ENCODE measurements at places on chromosomes 11 and 22.
A peak's percentile ranks its signal among the peaks of the same experiment; 100 is the strongest.

DNA sequence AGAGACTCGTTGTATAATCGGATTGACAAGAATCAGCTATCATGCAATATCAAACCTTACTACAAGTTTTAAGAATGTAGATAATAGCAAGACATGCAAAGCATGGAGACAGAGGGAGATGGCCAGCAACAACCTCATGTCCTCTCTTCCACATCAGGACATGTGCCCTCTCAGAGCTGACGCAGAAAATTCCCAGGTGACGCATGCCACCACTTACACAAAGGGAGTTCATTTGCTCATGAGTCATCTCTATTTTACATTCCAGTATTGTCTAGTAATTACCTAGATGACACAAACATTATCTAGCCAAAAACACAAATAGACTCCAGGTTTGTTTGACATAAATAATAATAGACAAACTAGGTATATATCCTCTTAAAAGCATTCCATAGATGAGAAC is 38.1 kb upstream of the OPCML start:
- no peak for DNase-seq

- no peak for DNase-seq
Observed at GRCh38 chr11:13970986-13971385, 8.5 kb downstream of the SPON1 start.

GRCh38 chr22:41047801-41048211 is 44.6 kb upstream of the EP300 start:
- DNase-seq = no peak

DNA sequence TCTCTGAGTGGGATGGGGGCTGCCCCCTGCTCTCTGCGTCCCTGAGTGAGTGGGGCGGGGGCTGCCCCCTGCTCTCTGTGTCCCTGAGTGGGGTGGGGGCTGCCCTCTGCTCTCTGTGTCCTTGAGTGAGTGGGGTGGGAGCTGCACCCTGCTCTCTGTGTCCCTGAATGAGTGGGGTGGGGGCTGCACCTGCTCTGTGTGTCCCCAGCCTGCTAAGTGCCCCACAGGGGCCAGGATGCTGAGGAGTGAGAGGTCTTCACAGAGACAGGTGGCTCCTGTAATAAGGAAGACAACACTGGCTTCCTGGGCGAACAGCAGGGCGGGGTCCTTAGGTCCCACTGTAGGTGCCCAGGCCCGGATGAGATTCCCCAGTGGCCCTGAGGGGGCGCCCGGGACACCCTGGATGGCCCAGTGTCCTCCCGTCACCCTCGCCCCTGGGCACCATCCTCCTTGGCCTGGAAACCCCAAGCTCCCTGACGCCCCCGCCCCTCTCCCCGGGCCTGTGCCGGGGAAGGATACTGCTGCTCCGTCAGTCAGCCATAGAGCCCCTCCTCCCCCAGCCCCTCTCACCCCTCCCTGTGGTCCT is 3.8 kb upstream of the CCDC188 start:
- no peak for DNase-seq

DNA sequence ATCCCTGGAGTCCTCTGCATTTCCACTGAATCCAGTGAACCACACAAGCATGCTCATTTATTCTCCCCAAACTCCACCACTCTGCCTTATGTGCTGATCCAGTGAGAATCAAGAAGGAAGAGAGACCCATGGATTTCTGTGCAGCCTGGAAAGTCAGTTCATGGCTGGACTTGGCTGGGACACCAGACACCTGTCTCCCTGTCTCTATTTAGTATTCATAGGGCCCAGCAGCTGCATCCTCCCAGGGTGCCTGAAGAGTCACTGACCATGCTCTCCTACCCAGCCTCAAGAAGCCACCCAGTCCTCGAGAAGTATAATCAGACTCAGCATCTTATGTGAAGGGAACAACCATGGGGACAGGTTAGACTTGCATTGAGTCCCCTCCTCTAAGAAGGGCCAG is 83.2 kb downstream of the ZNF280B start:
- DNase-seq = no peak

DNA sequence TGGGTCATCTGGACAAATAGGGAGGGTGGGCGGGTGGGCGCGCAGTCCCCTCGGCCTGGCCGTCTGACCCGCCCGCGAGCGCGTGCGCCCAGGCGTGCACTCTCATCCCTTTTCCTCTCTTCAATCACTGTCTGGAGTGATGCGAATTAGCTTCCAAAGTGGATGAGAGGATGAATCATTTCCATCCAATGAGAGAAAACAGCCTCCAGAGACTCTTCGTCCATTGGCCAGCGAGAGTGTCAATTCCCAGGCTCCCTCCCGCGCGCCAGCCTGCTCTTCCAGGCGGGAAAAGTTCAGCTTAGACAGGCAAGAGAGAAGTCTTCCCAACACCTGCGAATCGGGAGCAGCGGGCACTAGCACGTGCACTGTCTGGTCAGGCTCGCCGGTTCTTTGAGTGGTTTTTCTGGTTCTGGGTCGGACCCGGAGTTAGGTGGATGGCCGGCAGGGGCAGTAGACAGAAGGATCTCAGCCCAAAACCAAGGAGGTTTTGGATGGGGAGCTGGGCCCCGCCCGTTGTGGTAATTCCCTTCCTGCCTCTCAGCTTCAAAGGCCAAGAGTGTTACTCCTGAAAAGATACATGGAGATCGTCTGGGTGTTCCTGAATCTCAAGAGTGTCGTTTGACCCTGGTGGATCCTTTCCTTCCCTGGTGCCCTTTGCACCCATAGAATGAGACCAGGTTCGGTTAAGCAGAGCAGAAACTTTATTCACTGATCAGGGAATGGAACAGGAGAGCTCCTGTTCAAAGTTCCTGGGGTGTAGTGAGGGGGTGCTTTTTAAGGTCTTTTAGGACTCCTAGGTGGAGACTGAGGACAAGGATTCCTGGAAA is 33.4 kb upstream of the GLYATL1 start:
- DNase-seq = peak; percentile 58

GRCh38 chr22:46994983-46995382 is 232.5 kb downstream of the TBC1D22A start:
- DNase-seq = no peak

DNA sequence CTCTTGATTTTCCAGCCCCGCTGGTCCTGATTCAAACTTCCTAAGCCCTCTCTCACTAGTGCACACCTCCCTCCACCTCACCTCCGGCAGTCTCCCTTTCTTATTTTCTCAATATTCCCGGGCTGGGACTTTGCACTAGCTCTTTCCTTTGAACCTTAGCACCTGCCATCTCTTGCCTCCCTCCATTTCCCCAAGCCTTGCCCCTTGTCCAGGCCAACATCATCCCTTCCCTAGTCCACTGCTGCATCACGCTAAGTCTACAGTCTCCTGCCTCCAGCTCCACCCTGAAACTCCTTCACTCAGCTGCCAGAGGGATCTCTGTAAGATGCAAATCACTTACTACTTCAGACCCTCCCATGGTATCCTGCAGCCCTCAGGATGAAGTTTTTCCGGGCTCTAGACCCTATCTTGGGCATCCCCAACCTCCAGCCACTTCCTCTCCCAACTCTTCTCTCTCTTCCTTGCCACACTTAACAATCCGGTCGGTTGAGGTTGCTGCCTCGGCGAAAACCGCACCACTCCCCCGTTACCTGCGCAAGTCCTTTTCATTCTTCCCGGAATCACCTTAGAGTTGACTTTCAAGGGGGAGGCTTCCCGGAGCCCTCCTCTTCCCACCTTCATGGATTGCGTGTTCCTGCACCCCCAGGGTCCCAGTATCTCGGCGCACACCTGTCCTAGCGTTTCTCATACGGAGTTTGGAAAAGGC is 42.7 kb downstream of the NECTIN1 start:
- no peak for DNase-seq

- peak; percentile 51 for DNase-seq
Observed at GRCh38 chr11:83583757-83584366, 297.7 kb upstream of the CCDC90B start.

GRCh38 chr22:29310863-29311339 is 4.5 kb downstream of the GAS2L1 start:
- DNase-seq = peak; percentile 87

GRCh38 chr11:96319898-96320656 is 22.9 kb downstream of the MAML2 start:
- DNase-seq = no peak

- peak; percentile 82 for DNase-seq
Observed at GRCh38 chr11:124673333-124674167, at the start of the genes SIAE and SPA17. Gene SIAE, minus strand, starts transcription at chr11:124673739. Its CDS starts 31 bp downstream, at chr11:124673708. Gene SPA17, plus strand, starts transcription at chr11:124673904. Its CDS starts 1,361 bp downstream, at chr11:124675265.

DNA sequence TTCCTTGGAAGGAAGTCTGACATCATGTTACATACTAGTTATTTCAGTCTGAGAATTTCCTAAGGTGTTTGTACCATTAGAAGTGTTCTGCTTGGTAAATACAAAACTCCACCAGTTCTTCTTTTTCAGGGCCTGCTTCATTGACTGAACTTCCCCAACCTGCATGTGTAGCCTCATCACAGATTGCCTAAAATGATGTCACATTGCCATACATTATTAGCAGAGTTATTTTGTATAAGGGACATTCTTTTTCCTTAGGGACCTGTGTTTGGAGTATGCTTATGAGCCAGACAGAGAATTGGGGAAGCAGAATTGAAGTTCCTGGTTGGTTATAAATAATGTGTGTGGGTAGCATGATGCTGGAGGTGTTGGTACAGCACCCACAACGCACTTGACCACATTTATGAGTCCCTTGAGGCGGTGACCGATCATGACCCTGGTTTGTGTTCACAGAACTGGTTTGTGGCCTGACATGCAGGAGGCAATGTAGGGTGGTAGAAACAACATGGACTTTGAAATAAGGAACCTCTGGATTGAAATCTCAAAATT is 16.4 kb upstream of the MMP7 start:
- no peak for DNase-seq

GRCh38 chr11:92130421-92130831 is 94.2 kb upstream of the FAT3 start:
- no peak for DNase-seq

DNA sequence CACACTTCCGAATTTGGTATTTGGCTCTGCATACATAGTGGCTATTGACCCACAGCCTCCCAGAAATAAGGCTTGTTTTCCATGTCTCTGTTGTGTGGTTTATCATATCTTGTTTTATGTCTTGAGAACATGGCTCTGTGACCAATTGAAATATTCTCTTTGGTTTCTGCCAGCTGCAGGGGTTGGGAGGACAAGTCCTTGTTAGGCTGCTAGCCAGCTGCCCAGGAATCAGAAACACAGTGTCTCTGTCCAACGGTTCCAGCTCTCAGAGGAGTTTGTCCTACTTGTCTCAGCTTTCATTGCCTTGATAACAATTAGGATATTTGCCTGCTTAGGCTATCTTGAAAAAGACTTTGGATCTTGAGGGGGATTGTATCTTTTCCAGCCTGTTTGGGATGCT is 6.0 kb upstream of the SLC7A4 start:
- no peak for DNase-seq

- no peak for DNase-seq
Observed at GRCh38 chr11:124075841-124076651, 34.9 kb upstream of the OR10G7 start.

DNA sequence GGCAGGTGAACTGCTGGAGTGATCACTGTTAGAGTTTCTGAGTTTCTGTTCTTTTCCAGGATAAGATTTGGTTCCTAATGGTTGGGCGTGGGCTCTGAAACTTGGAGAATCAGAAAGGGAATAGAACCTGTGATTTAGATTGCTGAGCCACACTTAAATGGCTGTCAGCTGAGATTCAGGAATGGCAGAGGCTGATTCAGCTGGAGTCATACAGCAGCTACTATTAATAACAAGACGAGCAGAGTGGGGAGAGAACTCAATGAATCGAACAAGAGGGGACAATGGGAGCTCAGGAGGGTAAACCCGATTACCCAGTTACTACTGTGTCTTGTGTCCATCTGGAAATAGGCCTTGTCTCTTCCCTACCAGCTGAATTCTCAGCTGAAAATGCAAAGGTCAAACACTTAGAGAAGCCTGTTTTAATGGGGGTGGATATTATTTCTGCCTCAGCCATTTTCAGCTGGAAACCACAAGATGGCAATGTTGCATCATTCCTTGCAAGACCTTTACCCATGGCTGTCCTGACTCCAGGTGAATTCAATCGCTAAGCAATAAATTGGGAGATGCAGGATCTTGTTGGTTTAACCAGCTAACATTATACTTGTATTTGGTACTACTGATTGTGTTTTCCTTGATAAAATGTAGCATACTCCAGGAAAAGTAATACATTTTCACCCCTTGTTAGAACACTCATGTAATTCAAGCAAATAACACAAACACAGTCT is 104.5 kb upstream of the RAG2 start:
- DNase-seq = peak; percentile 2

- DNase-seq = no peak
Observed at GRCh38 chr11:68867066-68867465, 25.4 kb upstream of the CPT1A start.

GRCh38 chr22:21076912-21077625 is 31.3 kb downstream of the LRRC74B start:
- DNase-seq = no peak

- DNase-seq = no peak
Observed at GRCh38 chr22:47396515-47396914, 634.1 kb downstream of the TBC1D22A start.

GRCh38 chr11:126072801-126073594 is 10.3 kb upstream of the CDON start:
- DNase-seq = no peak

GRCh38 chr11:75429902-75430713 is 2.9 kb downstream of the KLHL35 start:
- DNase-seq = peak; percentile 52

- DNase-seq = no peak
Observed at GRCh38 chr22:35913925-35914324, 114.7 kb downstream of the RBFOX2 start.

DNA sequence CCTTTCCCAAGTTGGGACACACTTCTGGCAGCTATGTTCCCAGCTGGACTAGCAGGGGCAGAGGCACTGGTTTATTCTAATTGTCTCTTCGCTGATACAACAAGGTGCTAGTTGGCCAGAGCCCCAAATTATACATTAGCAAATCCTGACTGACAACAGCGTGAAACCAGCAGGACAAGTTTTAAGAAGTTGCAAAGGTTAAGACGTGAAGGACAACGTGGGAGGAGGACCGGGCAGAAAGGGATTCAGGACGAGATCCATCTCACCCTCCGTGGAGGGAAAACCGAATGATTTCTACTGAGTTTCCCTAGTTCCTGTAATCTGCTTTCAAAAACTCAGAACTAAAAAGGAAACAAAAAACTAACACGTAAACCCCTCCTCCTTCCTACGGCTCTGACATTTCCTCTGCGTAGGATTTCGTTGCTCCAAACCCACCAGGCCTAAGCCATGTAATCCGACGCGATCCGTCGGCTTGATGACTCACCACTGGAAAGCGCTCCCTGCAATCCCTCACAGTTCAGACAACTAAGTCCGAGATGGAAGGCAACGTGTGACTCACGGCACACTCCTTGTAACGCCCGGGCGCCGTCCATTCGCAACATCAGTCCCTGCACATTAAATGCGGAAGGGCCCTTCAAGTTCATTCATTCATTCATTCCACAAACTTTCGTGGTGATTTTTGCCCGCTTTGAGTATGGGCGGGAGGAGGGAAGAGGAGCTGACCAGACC is 703 bp downstream of the POGLUT3 start:
- DNase-seq = peak; percentile 94
